Epithelial cell of umbilical artery (primary cell): ENCODE measurements at places on chromosomes 1 and 21. TPM values are rescaled to one million over a fixed set of nuclear protein-coding genes. Genes with fewer than 3 reads are reported as not detected.

Gene NR0B2
- total RNA-seq = not detected in 2 replicates

Gene TCHHL1
- not detected in 2 replicates for total RNA-seq

Gene KRTAP19-3
- total RNA-seq = not detected in 2 replicates

Gene UBXN10
- under 0.01 TPM in 1 of 2 replicates, not detected in the other for total RNA-seq

Gene SPOCD1
- total RNA-seq = 19.8 and 23.6 TPM in 2 replicates
